ENCODE measurements at places on chromosomes 16 and 17.

DNA sequence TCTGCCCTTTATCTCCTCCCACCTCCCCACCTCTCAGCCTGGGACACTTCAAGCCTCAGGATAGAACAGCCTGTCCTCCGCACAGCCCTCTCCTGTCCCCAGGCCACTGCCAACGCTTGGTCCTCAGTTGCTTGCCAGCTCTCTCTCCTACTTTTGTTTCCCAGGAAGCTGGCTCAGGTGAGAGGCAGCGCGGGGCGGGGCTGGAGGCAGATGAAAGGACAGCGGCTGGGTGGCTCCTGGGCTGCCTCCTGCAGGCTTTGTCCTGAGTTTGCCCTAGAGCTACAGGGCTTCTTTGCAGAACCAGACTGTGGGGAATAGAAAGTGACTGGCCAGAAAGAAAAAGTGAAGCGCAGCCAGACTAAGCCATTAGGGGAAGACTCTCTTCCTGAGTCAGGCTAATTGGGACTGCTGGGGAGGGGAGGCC, 48.2 kb upstream of the CDC42EP4 start:
- peak; percentile 21 for DNase-seq

DNA sequence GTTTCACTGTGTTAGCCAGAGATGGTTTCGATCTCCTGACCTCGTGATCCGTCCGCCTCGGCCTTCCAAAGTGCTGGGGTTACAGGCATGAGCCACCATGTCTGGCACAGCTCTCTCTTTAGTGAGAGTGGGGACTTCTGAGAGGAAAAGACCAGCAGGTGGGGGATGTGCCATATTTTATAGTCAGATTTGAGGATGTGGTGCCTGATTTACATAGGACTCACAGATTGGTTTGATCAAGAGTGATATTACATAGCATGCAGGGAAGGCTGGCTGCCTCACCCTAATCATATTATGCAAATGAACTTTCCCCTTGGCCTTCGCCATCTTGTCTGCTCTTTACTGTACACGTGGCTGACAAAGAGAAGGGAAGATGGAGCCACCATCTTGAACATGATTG, 28.1 kb upstream of the MAPK3 start:
- DNase-seq: no peak

GRCh38 chr17:77124192-77124889, 16.4 kb upstream of the SEC14L1 start:
- DNase-seq: no peak

DNA sequence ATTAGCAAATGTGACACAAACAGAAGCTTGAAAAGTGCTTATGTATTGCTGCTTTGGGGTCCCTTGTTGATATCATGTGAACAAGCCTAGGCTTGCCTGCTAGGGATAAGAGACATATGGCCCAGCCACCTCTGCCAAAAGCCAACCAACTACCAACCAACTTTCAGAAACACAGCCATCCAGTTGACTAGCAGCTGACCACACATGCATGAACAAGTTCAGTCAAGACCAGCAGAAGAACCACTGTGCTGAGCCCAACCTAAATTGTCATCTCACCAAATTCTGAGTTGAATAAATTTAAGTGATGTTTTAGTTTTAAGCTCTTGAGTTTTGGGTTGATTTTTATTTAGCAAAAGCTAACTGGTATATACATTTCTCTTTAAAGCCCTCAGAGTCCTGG, 3.5 kb downstream of the ERN2 start:
- DNase-seq: no peak

DNA sequence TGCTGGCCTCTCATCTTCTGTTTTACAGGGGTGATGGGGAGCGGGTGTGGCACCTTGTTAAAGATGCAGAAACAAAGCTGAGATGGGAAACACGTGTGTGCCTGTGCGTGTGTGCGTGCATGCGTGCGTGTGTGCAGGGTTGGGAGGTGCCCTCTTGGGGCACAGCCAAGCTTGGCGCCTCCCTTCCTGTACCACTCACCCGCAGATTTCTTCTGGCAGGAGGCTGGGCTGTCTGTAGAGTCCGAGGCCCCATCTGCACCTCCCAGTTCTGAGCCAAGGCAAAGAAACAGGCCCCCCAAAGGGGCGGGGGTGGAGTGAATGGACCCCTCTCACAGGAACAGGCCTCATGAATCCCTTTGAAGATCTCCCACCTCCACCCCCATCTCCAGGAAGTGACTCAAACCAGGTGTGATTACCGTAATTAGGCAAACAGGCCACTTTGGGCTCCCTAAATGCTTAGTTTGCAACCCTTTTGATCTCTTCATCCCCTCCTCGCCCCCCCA, 20.9 kb downstream of the TNS4 start:
- DNase-seq: peak; percentile 43

DNA sequence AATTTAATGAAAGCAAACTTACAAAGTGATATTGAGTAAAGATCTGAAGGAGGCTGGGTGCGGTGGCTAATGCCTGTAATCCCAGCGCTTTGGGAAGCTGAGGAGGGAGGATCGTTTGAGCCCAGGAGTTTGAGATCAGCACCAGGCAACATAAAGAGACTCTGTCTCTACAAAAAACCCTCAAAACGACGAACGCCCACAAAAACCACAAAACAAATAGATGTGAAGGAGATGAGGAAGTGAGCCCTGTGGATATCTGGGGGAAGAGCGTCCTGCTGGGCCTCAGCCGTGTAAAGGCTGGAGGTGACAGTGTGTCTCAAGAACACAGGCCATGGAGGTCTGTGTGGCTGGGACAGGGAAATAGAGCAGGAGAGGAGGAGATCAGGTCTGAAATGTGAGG, 68.8 kb downstream of the ITFG1 start:
- peak; percentile 94 for DNase-seq

DNA sequence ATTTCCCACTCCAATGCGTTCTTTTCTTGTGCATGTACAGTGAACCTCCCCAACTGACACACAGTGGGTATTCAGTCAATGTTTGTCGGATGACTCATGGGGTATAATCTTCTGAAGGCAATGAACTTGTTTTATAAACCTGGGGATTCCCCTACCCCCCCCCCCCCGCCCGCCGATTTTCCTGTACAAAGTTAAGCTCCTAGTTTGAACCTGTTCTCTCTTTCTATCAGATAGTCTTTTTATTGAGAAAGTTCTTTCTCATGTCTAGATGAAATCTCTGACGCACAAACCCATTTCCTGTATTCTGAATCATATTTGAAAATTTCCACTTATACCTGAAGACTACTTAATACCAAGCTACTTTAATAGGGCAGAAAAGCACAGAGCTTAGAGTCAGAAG, 338.3 kb downstream of the CA10 start:
- no peak for DNase-seq

DNA sequence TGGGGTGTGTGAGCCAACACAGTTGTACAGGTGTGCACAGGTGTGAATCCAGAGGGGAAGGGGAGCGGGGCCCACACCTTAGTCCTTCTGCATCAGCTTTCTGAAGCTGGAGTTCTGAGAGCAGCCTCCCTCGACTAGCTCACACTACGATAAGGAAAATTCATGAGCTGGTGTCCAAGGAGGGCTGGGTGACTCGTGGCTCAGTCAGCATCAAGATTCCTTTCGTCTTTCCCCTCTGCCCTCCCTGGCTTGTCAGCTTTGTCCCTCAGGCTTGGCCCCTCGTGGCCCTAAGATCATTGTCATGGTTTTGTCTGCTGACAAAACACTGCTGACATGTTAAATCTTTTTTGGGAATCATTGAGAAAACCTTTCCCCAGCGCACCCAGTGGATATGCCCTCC, 47.5 kb downstream of the OR1D5 start:
- DNase-seq: no peak

GRCh38 chr16:23922406-23922805, 86.6 kb downstream of the PRKCB start:
- DNase-seq: no peak

GRCh38 chr16:82402665-82403218, 224.0 kb upstream of the CDH13 start:
- no peak for DNase-seq

DNA sequence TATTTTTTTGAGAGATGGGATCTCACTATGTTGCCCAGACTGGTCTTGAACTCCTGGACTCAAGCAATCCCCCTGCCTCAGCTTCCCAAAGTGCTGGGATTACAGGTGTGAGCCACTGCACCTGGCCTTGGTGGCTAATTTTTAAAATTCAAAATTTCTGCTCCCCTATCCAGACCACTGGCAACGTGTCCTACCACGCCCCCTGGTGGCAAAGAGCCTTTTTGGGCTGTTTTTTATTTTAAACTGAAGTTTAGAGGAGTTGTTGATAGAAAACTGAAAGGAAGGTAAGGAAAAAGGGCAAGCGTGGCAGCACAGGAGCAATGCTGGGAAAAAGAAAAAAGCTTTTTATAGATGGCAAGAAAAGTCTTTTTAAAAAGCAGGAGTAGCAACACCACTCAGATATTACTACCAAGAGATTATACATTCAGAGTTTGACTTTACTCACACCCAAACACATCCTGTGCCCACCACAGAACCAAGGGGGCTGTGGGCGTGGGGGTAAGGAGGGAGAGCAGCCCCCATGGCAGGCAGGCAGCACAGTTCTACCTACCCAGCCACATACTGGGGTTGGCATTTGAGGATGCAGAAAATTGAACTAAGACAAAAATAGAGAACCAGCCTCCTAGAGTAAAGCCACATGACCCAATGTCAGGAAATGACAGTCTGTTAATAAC, 4.2 kb upstream of the MXRA7 start:
- DNase-seq: peak; percentile 44

- no peak for DNase-seq
Measured at GRCh38 chr16:27217256-27217655, 13.9 kb downstream of the KDM8 start.

- no peak for DNase-seq
Measured at GRCh38 chr16:77955127-77955526, 67.2 kb upstream of the CLEC3A start.

DNA sequence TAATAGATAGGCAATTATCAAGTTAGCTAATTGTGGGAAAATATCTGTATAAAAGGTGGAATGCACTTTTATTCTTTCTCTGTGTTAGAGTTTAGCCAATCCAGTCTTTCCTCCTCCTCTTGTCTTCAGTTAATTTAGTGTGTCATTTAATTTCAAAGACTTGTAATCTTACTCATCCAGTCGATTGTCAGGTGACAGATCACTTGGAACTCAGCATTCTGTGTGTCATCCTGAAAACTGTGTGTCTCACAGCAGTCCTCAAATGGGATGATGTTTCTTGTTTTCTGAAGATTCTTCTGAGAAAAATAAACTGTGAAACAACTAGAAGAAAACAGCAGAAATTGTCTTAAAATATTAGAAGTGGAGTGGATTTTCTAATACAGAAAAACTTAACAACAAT, 290 bp upstream of the KRTAP4-1 start:
- no peak for DNase-seq

DNA sequence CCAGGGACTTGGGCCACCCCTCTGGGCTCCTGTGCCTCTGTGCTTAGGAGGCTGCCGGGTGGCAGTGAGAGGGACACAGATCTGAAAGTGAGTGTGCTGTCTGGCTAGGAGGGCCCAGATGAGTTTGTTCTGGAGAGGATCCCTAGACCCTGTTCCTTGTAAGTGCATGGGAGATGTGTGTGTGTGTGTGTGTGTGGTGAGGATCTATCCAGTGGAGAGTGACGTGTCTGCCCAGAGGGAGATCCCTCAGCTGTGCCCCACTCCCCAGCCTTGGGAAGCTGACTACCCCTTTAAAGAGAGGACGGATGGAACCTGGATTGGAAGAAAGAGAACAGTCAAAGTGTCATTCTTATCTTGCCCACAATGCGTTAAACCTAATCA, 25.5 kb upstream of the CDC42EP4 start:
- DNase-seq: no peak

GRCh38 chr16:24074574-24074973, 181.6 kb upstream of the CACNG3 start:
- DNase-seq: no peak

DNA sequence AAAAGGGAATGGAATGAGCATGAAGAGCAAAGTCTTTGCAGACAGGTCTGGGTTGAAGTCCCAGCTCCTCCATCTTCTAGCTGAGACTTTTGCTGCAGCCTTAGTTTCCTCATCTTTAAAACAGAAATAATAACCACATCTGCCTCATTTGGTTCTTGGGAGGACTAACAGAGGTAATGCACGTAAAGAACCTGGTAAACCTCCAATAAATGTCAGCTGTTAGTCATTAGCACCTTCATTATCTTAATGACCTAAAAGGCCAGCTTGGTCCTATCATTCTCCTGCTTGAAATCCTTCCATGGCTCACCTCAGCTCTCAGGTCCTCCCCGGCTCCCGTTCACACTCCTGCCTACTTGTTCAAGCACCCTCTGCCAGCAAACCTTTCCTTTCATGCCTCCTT, 51.8 kb downstream of the SKAP1 start:
- no peak for DNase-seq

DNA sequence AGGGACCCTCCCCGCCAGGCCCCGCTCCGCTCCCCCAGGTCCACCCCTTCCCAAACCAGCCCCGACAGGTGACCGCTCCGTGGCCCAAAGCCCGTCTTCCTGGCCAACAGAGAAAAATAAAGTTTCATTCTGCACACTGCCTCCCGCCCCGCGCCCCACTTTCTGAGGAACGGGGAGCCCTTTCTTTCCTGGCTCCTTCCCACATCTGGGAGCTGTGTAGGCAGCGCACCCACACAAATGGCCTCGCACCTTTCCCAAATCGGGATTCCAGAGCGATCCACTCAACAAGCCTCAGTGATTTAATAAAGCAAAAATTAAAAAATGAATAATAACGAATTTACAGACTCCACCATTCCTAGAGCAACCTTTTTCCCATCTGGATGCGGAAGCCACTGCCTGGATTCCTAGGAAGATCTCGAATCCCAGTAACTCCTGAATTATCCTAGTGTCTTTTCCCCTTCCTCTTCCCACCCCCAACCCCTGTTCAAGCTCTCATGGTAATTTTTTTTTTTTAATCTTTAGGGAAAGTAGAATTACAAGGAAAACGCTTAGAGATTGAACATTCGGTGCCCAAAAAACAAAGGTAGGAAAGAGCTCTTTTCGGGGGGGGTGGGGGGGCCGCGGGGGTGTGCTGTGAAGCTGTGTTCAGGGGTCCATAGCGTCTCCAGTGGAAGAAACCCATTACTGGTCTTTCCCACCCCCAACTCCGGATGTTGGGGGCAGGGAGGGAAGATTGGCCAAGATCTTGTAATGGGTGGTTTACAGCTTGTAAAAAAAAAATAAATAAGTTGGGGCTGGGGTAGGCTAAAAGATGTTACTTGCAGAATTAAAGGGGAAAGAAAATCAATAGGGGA, 1.6 kb downstream of the IGF2BP1 start:
- peak; percentile 57 for DNase-seq

- DNase-seq: no peak
Measured at GRCh38 chr17:56699186-56699894, 105.8 kb downstream of the NOG start.

GRCh38 chr17:44767493-44767892, 8.7 kb downstream of the ADAM11 start:
- peak; percentile 1 for DNase-seq

DNA sequence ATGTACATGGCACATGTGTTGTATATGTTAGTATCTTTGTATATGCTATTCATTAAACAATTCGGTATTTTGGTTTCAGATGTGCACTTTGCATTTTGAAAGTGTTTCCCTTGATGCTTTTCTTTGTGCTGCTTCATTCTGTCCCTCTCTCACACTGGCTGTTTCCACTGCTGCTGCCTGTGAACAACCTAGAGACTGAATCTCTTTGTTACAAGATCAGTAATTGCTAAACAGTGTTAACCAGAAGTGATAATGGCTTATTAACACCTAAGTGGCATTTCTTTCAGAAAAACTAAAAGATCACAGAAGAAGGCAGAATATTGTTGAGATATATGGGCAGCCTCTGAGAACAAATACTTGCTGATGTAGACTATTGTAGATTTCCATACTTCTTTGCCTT, 84.7 kb downstream of the KIF2B start:
- no peak for DNase-seq

GRCh38 chr16:86510465-86511261, at the start of gene FOXF1:
Gene FOXF1 (plus strand): TSS chr16:86510527. CDS start chr16:86510570, 43 bp downstream.
- DNase-seq: peak; percentile 18

- DNase-seq: no peak
Measured at GRCh38 chr17:30226878-30227277, 8.6 kb downstream of the SLC6A4 start.

- no peak for DNase-seq
Measured at GRCh38 chr17:16091773-16092172, 92.1 kb downstream of the TTC19 start.

Data from MV-4-11 (cell line).